ENCODE measurements at places on chromosomes 2 and 18. TPM values are rescaled to one million over a fixed set of nuclear protein-coding genes. Genes with fewer than 3 reads are reported as not detected.

DNA sequence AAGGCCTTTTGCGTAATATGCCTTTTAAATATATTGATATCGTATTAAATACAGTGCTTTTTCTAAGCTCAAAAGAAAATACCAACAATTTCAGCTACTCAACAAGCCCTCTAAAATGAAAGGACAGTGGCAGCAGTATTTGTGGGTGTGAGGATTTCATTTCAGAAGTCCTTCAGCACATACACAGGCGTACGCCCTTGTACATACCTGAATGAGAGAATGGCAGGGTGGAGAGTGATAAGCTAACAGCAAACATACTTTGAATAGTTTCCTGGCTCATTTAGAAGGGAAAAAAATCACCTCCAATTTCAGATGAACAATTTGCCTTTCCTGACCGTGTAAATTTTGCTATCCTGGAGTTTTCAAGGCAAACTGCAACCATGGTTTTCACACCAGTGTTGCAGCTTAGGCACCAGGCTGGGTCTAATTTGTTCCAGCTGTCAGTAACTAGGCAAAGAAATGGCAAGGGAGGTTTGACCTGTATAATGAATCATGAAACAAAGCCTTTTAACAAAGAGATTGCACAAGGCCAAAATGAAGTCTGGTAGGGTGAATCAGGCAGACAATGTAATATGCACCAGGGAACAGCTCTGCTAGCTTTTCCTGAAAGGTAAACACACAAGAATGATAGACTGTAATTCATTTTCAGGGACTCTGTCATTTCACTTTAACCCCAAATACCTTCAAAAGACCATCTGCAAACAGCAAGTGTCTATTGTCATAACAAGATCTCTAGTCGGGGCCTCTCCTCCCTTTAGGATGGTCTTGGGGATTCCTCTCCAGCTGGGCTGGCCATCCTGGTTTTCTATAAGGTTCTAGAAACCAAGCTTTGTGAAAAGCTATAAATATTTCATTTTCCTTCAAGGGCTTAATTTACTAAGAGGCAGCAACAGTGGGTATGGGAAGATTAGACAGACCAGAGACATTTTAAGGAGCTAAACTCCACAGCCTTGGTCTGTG is 11.5 kb downstream of the ANKRD29 start:
- no peak for DNase-seq

DNA sequence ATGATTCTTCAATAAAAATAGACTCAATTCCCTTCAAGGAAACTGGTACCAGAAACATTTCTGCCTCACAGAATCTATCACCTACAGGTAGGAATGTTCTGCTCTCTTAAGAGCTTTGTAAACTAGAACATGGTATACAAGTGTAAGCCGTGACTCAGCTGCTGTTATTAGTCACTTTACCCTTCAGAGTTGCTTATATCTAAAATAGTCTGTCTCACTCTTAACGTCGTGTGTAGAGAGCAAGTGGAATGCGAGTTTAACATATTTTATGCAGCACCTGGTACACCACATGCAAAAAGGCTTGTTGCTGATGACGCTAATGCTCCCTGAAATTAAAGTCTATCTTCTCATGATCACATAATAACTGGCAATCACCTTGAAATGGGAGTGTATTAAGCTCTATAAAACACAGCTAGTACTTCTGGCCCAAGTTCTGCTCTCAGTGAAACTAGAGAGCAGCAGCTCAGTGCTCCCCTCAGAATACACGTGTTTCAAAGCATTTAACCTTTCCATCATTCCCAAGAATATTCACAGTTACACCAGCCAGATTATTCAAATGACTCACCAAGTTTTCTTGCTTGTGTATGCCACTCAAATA is 420.0 kb downstream of the ZEB2 start:
- DNase-seq: no peak

- DNase-seq: no peak
Measured at GRCh38 chr2:230140667-230141066, 71.9 kb upstream of the SLC16A14 start.

DNA sequence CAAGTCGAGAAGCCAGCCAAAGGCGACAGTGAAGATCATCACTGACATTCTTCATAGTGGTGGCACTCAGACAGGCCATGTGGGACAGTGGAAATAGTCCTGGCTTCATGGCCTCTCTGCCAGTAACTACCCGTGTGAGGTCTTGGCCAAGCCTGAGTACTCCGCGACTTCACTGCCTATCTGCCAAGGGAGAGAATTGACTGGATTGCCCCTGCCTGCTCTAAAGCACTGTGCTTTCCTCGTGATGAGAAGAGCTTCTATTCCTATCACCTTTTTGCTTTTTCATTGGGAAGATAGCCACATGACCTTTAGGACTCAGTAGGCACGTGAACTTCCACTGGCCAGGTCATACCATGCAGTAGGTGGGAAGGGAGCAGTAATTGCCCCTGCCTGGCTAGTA is 239.3 kb downstream of the HAUS1 start:
- no peak for DNase-seq

REEP1 gene
- 6.1 TPM for total RNA-seq

LBX2 gene
- total RNA-seq: 1.5 TPM
